Stimulated activated CD8-positive, alpha-beta memory T cell treated with anti-CD3 and anti-CD28 coated beads, Interleukin-4, amount 100 ng/mL, for 1 hour (primary cell): ENCODE measurements at places on chromosomes 16 and 17.
A peak's percentile ranks its signal among the peaks of the same experiment; 100 is the strongest.

DNA sequence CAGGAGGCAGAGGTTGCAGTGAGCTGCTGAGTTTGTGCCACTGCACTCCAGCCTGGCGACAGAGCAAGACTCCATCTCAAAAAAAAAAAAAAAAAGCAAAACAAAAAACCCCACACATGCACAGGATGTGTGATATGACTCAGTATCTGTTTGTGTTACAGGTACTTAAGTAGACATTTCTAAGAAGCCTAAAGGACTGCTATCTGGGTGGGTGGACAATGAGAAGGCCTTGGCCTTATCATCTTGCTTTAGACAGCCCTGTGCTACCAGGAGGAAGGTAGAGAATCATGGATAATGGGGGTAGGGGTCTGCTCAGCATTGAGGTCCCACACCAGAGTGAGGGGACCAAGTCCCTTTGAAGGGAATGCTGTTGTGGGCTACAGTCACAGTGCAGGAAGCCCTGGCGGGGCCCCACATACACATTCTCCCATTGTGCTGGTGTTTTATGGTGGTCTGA, 26.7 kb downstream of the PLD6 start:
- no peak for DNase-seq

GRCh38 chr17:49567871-49568694, 7.6 kb upstream of the NXPH3 start:
- peak; percentile 53 for DNase-seq

DNA sequence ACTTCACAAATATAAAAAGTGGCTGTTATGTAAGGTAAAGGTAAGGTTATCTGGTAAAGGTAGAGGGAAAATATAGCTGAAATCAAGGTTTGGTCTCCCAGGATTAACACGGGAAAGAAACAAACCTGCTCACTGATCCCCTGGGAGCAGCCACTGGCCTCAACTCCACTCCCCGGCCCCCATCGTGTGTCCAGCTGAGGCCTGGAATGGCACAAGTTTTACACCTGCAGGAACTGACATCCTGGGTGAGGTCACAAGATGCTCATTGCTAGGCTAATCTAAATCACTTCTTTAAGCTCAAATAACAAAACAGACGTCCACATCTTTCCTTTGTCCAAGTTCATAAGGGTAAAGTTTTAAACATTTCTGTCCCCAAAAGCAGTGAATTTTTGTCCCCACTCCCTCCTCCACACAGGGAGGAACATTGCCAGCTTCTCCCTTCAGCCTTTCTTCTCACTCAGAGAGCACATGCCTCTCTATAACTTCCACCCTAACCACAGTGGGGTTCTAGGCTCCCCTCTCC, 46.3 kb downstream of the ERN1 start:
- DNase-seq: no peak

GRCh38 chr16:65070831-65071432, 50.9 kb downstream of the CDH11 start:
- no peak for DNase-seq

- DNase-seq: no peak
Observed at GRCh38 chr16:82344157-82344556, 174.1 kb upstream of the MPHOSPH6 start.
